Smooth muscle cell of bladder (primary cell): ENCODE measurements at places on chromosomes 4 and X. TPM values are rescaled to one million over a fixed set of nuclear protein-coding genes. Genes with fewer than 3 reads are reported as not detected.

Gene REPS2
- 0.09 and 0.14 TPM in 2 replicates for total RNA-seq

Gene CT45A3
- not detected in 2 replicates for total RNA-seq

Gene KLKB1
- 0.18 TPM in 1 of 2 replicates, not detected in the other for total RNA-seq

Gene SH3D19
- total RNA-seq = 29.2 and 35.9 TPM in 2 replicates

Gene HEPH
- 3.1 and 15.1 TPM in 2 replicates for total RNA-seq
